ENCODE measurements at places on chromosomes 7 and 10.

DNA sequence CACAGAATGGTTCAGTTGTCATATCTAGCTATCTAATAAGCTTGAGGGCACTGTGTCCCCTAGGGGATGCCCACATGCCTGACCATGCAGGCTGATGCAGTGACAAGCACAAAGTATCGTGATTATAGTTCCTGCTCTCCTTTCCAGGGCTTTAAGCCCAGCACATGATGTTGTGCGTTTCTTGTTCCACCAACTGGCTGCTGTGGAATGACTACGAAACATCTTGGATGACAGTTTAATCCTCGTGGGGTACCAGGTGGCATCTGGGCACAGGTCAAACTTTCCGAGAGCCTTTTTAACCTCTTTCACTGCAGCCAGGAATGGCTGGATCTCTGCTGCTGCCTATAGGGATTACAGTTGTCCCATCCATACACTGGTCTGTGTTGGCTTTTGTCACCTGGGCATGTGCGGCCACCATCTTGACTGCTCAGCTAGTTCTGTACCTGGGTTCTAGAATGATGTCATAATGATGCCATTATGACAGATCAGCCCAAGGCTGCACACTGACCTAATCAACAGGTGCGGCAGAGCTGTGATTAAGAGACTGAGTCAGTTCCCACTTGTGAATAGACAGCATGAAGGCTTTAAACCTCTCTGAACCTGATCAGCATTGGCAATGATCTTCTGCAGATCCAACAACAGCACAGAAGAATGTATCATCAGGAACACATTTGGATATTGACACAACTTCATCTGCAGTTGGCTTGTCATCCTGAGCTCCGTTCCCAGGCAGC is 144.1 kb downstream of the DLG5 start:
- DNase-seq = no peak

DNA sequence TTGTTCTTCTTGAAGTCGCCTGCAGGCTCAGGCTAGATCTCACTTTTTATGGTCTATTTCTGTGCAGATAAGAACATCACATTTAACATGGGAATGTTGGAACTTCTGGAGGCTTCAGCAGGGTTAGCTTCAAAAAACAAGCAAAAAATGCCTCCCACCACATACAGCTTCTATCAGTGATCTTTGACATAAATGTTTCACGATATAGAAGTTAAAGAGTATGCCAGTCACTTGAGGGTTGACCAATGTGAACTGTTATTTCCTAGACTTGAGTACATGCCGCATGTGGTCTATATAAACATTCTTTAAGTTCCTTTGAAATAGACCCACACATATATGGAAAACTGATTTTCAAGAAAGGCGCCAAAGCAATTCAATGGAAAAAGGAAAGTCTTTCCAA is 219.2 kb upstream of the KLF14 start:
- no peak for DNase-seq

DNA sequence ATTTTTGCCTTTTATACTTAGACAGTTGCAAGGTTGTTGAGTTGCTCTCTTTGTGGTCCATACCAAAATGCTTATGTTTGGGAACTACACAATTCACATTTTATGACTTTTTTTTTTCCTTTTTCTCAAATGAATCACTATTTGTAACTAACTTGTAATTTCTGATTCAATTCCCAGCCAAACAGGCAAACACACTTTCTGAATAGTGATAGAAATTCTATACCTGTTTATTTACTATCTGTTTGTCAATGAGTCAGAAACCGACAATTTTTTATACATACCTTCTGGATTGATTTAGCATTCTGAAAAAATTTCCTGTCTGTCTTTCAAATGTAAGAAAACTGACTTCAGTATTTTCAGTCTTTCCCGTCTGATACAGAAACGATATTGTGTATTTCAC is 69.1 kb downstream of the MBL2 start:
- DNase-seq = no peak

DNA sequence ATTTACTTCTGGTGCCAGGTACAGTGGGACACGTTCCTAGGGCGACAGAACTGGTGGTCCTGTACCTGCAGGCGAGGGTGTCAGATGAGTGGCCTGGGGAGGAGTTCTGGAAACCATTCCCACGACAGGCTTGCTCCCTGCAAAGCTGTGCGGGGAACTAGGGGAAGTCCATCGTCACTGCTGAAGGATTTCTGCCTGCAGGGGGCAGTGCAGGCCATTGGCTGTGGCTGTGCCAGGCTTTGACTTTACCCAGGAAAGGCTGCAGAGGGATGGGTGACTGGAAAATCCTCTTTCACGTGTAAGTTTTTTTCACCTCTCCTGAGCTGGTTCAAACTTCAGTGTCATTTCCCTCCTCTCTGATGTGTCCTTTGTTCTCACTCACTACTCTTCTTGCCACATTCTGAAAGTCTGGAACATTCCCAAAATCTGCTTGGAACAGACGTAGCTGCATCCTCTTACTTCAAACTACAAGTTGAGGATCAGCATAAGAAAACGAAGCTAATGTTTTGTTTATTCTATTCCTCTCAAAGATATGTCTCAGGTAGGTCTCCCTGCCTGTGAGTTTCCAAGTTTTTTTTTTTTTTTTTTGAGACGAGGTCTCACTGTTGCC is 126.5 kb downstream of the SH2D4B start:
- peak; percentile 35 for DNase-seq

- no peak for DNase-seq
Measured at GRCh38 chr7:26090927-26091519, 61.0 kb upstream of the NFE2L3 start.

DNA sequence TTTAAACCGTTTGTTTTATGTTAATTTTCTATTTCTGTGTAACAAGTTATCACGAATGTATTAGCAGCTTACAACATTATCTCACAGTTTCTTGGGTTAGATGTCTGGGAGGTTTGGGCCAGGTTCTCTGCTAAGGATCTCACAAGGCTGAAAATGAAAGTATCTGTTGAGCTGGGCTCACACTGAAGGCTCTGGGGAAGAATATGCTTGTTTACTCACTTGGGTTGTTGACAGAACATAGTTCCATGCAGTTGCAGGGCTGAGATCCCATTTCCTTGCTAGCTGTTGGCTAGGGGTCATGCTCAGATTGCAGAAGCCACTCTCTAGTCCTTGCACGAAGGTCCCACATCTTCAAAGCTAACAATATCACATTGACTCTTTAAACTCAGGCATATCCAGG is 266.6 kb upstream of the GNAI1 start:
- DNase-seq = no peak

DNA sequence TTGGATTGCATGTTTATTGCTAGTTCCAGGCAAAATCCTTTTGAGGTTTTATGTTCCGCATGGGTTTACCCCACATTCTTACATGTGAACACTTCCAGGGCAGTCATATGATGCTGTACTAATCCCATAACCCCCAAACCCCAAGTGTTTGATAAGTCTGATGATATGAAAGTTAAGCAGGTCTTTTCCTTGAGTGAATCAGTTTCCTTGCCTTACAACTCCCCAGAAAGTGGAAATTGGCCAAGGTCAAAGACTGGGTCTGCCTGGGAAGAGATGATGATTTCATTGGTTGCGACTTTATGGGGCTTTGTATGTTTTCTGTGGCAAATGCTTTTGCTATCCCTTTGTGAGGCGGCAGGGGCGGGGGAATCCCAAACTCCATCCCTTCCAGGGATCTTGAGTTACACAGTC is 24.7 kb downstream of the AFAP1L2 start:
- DNase-seq = no peak
